ENCODE measurements at places on chromosomes 11 and 22.

- DNase-seq: no peak
These were observed 5.4 kb downstream of the CRY2 start for GRCh38 chr11:45852712-45853101.

GRCh38 chr11:117189941-117190544 lies 9.1 kb upstream of the TAGLN start:
- DNase-seq: no peak

- DNase-seq: no peak
These were observed 109.6 kb downstream of the SCN3B start for GRCh38 chr11:123544631-123545375.

GRCh38 chr11:20261526-20261925 lies 101.3 kb upstream of the DBX1 start:
- no peak for DNase-seq

DNA sequence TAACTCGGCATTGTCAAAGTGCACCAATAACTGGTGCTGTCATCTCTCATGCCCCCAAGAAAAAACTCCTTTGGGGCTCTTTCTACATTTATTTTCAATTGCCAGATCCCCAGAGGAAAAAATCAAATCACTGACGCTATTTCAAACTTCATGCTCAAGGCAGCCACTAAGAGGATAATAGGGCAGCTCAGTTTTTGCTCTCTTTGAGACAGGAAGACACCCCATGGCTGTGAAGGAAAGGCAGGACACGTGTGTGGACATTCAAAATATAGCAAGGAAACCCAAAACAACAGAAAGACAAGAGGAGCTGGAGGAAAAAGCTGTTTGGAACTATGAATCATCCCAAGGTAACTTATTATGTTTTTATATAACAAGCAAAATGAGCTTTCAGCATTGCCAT lies 83.7 kb downstream of the SERGEF start:
- DNase-seq: no peak

DNA sequence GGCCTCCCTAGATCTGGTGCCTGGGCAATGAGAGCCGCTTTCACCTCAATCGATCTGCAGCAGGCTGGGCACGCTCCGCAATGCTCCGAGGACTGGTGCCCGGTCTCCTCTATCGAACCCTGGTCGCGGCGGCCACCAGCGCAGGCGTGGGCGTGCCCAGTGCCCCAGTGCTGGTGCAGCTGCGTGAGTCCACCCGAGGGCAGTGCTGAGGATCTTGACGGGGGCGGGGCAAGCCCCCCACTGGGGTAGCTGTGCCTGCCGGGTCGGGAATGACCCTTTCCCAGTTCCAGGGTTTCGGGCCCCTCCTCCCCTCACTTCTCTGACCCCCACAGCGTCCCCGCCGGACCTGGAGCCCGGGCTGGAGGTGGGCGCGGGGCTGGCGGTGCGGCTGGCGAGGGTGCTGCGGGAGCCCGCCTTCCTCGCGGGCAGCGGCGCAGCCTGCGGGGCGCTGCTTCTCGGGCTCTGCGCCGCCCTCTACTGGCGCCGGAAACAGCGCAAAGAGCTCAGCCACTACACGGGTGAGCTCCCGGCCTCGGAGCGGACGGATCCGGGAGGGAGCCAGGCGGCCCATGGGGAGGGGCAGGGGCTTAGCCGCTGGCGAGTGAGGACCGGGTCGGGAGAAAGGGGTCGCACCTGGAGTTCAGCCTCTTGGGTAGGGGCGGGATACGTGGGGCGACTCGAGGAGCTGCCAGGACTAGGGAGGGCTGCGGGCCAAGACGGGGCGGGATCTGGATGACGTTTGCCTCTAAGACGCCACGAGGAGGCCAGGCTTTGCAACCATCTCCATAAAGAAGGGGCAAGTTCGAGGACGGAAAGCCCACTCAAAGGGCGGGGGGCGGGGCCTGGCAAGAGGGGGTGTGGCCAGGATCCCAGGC lies 10.9 kb downstream of the ROBO3 start:
- DNase-seq: peak; percentile 88

Measured in ACHN (cell line).